SHP77 (cell line): ENCODE measurements at places on chromosomes 1 and 21.

- DNase-seq: no peak
These were observed 2.8 kb downstream of the RAB4A start for GRCh38 chr1:229273507-229274232.

GRCh38 chr1:168135116-168135920 lies 1.4 kb downstream of the GPR161 start:
- DNase-seq: no peak

- no peak for DNase-seq
These were observed 28.3 kb upstream of the NEK7 start for GRCh38 chr1:198128533-198128932.

GRCh38 chr1:101344745-101345144 lies 107.9 kb downstream of the S1PR1 start:
- DNase-seq: no peak

- DNase-seq: no peak
These were observed 325 bp downstream of the OR14A2 start for GRCh38 chr1:247747616-247748015.

- DNase-seq: no peak
These were observed 200.8 kb upstream of the ST6GALNAC5 start for GRCh38 chr1:76666499-76666898.

DNA sequence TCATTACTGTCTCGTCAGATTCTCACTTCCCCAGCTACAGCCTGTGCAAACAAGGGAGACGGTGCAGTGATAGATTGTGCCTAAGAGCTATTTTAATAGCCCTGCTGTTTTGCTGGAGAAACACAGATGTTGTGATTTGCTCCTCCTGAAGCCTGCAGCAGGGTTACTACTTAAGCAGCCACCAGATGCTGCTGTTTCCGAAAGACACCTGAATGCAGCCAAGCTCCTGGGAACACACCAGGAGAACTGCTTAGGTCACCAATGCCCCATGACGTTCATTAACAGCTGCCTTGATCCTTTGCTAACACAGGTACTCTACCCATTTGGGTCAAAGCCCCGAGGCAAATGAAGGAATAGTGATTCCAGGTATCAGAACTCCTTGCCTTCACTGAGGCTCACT lies 411.8 kb upstream of the DAB1 start:
- DNase-seq: no peak

DNA sequence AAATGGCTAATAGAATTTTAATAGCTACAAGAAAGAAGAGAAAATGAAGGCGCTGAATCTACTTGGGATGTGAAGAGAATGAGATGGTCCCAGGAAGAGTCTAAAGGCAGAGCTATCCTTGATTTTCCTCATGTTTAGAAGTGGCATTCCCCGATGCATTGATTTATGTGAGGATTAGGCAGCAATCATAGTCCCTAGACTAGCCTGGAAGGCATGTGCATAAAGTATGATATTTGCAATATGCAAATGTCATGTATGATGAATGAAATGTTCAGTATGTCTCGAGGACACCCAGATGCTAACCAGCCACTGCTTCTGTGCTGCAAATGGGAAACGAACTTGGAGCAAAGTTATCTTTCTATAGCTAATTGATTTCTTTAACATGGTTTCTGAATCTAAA lies 641.5 kb upstream of the PLXNA2 start:
- no peak for DNase-seq

DNA sequence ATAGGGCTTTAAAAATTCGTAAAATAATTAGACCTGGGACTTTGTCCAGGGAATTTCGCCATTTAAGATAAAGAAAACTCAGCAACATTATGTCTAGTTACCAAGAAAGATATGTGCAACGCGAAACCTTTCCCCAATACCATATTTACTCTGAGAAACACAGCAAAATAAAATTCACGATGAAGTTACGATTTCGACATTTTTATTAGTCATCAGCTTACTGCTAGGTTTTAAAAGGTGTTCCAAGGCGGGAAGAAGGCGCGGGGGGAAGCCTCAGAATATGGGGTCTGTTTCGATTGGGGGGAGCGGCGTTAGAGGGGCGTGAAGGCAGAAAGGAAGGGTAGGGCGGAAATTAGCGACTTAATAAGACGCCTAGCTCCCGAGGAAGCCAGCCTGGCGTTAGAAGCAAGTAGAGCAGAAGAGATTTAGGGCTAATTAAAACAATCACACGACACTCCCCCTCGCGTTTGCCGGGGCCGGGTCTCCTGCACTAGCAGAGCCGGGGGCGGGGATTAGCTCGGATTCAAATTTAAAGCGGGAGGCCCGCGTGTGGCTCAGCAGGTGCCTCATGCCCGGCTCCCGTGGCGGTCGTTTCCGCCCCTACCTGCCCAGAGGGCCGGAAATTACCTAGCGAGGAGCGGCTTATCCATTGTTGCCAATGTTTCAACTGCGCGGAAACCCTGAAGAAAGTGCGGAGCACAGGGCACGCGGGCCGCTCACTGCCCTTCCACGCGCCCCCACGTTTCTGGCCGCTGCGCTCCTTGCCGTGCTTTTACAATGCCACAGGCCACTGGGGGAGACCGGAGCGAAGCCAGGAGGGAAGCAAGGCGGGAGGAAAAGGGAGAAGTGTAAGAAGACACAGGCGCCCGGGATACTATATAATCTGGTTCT lies 795 bp upstream of the POU2F1 start:
- peak; percentile 93 for DNase-seq

DNA sequence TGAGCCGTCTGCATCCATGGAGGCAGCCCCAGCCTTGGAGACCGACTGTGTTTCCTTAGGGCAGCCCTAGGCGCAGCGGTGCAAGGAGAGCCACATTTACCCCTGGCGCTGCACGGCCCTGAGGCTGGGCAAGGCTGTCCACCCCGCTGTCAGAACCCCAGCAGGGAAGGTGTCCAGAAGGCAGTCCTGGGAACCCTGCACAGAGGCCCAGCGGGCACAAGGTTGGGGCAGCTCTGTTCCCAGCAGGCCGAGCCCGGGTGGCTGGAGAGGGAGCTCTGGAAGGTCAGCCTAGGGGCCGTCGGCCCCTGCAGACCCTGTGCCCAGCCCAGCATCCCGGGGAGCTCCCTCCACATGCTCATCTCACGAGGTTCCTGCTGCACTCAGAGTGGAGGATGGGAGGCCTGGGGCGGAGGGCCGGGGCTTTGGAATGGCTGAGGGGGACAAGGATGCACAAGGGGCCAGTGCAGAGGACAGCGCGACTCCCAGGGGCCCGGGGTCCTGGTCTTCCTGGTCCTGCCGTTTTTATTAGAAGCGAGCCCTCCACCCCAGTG lies 19.9 kb upstream of the SAMD11 start:
- DNase-seq: no peak

GRCh38 chr21:43721939-43722338 lies 3.0 kb downstream of the PDXK start:
- DNase-seq: no peak

DNA sequence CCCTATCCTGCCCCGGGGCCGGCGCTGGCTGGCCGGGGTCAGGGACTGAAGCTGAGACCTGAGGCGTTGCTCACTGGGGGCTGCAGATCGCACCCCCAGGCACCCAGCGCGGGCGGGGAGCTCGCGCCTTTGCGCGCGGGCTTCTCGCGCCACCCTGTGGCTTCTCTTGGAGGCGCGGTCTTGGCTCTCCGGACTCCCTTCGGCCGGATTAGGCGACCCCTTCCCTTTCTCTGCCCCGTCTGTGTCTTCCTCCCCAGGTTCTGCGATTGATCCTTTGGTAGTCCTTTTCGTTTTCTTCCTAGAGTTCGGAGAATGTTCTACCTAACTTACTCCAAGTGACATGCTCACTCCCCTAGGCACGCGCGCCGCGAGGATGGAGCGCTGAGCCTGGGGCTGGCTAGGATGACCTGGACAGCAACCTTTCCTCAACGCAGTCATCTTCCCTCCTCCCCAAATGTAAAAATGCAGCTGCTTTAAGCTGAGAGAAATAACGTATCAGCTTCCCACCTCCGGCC lies 495 bp upstream of the NTRK1 start:
- DNase-seq: peak; percentile 71

DNA sequence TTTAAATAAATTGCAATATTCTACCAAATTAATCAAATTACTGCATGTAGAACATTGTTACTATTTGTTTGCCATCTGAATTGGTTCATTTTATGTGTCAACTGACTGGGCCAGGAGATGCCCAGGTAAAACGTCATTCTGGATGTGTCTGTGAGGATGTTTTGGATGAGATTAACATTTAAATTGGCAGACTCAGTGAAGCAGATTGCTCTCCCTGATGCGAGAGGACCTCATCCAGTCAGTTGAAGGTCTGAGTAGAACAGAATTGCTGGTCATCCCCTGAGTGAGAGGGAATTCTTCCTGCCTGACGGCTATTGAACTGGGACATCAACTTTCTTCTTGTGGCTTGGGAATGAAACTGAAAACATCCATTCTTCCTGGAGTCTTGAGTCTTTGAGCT lies 122.0 kb upstream of the GREM2 start:
- DNase-seq: no peak

DNA sequence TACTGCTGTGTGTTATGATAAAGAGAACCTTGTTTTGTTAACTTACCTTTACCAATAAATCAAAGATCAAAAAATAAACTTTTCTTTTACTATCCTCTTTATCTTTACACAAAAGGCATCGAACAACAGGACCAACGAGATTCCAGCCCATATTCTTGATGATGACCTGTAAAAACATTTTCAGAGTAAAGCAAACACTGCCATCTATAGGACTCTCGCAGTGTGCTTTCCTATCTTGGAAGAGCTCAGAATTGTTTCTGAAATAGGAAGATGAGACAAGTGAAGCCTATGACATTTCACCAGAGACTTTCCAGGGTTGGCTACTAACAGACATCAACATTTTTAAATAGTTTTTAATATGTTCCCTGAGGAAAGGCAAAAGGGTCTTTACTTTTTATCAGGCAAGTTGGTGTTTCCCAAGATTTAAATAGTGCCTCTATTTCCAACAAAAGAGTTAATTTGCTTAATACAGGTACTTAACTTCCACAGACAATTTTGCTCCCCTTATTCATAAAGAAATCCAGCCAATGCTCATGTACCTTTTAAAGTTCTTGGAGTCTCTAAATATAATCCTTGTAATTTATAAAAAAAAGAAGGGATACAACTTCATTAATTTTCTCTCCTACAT lies 7.3 kb downstream of the GLMN start:
- DNase-seq: peak; percentile 12

DNA sequence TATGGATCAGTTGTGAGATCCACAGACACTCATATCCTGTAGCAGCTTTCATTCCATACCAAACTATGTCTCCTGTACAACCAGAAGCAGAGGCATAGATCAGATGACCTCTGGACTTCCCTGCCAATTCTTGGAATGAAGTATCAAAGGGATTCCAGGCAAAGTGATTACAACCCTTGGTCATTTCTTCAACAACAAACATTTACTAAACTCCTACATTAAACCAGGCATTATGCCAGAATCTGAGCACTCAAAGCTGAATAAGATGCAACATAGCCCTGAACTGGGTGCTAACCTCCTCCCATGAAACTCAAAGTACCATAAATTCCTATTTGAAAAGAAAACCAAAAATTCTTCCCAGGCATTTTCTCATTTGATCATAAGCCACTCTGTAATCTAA lies 121.2 kb upstream of the SGIP1 start:
- no peak for DNase-seq

DNA sequence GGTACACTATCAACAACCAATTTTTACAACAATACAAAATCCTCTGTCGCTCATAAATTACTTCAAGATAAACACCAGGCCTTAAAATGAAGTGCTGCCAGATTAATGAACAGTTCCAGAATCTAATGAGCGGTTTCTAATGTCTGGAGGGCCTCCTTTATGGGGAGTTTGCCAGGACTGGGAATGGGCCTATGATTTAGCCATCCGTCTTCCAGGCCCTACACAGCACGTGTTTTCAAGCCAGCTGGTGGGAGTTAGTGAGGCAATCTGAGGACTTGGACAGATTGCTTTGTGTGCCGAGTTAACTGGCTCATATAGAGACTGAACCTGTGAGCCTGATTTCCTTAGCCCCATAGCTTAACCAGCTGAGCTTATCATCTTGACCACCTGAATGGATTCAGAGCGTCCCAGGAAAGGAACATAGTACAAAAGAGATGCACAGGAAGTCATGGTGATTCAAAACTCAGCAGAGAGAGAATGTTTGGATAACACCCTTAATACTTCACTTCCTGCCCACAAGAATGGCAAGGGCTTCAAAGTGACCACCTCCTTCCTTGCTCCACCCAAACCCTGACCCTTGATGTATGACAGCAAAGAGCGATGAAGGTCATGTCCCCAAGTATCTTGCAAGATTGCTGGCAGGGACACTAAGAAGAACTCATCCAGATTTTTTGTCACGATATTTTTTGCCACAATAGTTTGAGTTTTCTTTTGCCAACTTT lies 143.5 kb downstream of the SLC30A10 start:
- no peak for DNase-seq

DNA sequence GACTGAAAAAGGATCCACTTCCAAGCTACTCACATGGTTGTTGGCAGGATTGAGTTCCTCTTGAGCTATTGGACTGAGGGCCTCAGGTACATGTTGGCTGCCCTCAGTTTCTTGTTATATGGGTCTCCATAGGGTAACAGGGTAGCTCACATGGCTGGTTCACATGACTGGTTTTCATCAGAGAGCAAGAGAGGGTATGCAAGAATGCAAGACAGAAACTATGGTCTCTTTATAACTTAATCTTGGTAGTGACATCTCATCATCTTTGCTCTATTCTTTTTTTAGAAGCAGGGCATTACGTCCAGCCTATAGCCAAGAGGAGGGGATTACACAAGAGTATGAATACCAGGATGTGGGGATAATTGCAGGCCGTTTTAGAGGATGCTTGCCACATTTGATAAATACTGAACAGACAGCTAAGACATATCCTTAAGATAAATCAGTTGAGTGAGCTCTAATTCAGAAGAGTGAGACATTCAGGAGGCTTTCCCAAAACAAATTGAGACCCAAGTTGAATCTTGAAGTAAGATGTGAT lies 100.2 kb downstream of the HMCN1 start:
- no peak for DNase-seq

DNA sequence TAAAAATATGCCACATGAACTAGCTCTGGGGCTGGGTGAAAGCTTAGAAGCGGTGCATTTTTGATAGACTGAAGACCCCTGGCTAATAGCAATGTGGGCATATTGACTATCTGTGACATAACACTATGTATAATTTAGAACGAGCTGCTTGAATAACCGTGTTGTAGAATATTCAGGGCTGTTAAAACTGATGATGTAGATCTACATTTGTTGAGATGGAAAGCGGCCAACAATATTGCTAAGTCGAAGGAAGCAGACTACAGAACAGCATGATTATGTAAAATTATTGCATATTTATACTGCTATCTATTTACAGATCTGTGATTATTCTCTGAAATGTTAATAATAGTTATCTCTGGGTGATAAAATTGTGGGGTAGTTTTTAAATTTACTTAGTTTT lies 41.1 kb upstream of the BCL10 start:
- no peak for DNase-seq

GRCh38 chr1:64038119-64038518 lies 165.3 kb upstream of the UBE2U start:
- DNase-seq: no peak

GRCh38 chr1:207109004-207109403 lies 5.0 kb downstream of the C4BPA start:
- no peak for DNase-seq
